Stimulated activated CD4-positive, alpha-beta T cell treated with anti-CD3 and anti-CD28 coated beads, Interleukin-12 subunit alpha, Interleukin-12 subunit beta, amount 100 ng/mL, for 4 hours (primary cell): ENCODE measurements at places on chromosomes 5 and 9.

DNA sequence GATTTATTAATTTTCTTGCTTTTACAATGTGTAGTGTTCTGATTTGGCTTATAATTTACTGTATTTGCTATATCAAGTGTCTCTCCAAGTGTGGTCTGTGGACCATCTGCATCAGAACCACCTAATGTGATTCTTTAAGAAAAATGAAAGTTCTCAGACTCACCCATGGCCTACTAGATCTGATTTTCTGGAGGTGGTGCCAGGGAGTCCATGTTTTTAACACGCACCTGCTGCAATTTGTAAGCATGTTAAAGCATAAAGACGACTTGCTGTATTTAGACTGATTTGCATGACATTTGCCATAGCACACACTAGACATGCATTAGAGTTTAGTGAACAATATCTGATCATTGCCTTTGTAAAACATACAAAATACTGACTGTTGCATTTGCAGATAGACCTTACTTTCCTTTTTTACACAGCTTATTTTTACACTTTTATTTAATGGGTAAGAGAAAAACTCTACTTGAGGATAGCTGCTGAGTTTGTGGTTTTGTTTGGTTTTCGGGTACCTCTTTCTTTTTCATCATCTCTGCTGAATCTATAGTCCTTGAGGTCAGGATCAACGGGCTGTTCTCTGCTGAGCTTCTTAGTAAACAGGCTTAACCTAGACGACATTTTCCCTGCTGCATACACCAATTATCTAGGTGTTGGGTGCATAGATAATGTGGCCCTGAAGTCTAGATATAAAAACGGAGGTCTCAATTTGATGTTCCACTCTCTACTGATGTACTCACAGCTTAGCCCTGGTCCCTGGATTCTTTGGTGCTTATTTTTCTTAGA, 138.0 kb upstream of the ZNF366 start:
- no peak for DNase-seq

DNA sequence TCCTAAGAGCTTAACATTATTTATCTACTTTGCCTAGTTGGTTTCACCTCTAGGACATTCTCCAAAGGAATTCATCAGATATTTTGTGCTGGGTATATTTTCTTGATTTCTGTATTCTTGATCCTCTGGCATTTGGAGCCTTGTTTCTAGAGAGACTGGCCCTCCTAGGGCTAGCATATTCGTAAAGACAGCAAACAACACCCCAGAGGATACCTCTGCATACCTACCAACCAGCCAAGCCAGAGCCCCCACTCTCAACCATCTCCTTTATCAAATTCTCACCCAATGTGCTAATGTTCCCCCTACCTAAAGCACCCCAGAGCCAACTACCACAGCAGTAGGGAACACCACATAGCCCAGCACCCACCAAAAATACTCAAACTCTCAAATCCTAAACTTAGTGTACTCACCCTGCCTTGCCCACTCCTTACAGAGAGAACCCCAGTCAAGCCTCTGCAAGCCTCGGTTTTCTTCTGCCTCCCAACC, 149.5 kb downstream of the SEMA5A start:
- DNase-seq = no peak

- DNase-seq = no peak
Measured at GRCh38 chr9:106911951-106912350, 49.0 kb downstream of the ZNF462 start.

DNA sequence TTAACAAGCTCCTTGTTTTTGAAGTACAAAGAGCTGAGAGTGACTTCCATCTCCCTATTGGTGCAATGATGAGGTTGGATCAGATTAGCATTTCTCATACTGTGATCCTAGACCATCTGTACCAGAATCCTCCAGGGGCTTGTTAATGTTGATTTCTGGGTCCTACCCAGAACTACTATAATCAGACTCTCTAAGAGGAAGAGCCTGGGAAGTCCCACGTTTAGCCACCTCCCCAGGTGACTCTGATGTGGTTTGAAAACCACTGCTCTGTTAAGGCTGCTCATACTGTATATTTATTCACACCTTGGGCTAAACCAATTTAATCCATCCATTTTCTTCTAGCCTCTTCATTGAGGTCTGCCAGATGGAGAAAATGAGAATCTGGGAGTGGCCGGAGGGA, 49.6 kb upstream of the SMIM32 start:
- no peak for DNase-seq

DNA sequence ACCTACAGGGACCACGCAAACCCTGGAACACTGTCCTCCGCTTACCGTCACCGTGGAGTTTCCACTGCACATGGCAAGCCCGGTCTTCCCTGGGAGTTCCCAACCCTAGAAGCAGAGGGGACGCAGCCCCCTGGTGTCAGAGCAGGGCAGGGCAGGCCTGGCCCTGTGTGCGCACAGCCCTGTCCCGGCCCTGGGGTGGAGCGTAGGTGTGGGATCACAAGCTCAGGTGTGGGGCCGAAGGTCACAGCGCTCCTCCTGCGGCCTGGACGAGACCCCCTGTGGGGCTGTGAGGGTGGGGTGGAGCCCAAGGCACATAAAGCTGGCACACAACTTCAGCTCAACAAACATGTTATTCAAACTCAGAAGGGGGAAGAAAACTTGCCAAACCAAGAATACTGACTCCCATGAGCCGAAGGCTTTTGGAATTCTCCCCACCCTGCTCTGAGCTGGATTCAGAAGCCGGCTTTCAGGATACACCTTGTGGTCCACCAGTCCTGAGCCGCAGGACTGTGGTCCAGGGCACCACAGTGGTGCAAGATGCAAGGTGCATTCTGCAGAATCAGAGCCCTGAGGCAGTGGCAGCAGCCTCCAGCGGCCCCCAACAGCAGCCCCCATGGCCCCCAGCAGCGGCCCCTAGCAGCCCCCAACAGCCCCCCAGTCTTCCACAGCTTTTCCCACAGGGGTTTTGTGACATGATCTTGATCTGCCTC, 11.8 kb upstream of the EXOC3 start:
- peak; percentile 56 for DNase-seq

DNA sequence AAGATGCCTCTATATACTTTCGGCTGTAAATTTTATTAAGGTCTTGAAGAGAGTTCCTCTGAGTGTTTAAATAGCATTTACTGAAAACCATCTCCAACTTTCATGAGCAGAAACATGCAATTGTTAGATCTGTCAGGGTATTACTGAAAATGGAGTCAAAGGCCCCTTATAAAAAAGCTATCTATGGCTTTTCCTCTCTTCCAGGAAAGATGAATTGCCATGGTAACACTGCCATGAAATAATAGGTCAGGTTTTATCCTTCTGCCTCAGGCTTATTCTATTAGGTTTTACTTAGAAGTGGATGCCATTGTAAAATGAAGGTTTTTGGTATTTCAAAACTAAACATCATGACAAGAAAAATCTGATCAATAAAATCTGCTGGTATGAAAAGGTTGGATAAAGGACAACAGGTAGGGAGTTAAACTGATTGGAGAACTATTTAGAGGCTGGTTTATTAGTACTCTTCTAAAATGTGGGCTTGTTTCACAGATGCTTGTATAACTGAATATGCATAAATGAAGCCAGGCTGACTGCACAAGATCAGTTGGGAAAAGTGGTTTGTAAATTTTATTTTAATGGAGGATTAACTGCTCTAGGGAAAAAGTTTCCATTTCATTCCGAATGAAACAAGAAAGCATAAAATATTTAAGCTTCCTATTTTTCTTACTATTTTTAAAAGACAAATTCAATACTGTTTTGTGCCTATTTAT, 135.5 kb downstream of the RAB3C start:
- no peak for DNase-seq

- DNase-seq = no peak
Measured at GRCh38 chr9:124358631-124359030, 56.6 kb downstream of the PSMB7 start.

DNA sequence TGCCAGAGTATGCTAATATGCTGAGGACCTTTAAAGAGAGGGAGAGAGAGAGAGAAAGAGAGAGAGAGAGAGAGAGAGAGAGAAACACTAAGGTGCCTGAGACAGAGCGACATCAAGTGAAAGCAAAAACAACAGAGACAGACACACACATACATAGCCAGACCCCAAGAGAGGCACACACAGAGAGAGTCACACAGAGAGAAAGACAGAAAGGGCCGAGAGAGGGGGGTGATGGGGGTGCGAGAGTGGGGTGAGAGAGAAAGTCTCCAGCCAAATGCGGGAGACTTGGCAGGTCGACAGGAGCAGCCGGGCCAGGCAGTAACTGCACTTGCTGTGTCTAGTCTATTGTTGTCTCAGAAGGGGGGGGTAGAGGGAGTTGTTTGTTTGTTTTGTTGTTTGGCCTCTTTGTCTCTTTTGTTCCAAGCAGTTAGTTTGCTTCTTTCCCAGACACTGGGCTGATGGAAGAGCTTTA, 30.1 kb upstream of the NFIB start:
- no peak for DNase-seq

GRCh38 chr5:169941542-169941941, 38.8 kb downstream of the INSYN2B start:
- DNase-seq = no peak

GRCh38 chr5:127599847-127600246, 49.0 kb upstream of the CTXN3 start:
- DNase-seq = no peak

GRCh38 chr9:83981126-83981871, 694 bp downstream of the RMI1 start:
- DNase-seq = no peak

- no peak for DNase-seq
Measured at GRCh38 chr9:746661-747434, 94.6 kb upstream of the DMRT1 start.

DNA sequence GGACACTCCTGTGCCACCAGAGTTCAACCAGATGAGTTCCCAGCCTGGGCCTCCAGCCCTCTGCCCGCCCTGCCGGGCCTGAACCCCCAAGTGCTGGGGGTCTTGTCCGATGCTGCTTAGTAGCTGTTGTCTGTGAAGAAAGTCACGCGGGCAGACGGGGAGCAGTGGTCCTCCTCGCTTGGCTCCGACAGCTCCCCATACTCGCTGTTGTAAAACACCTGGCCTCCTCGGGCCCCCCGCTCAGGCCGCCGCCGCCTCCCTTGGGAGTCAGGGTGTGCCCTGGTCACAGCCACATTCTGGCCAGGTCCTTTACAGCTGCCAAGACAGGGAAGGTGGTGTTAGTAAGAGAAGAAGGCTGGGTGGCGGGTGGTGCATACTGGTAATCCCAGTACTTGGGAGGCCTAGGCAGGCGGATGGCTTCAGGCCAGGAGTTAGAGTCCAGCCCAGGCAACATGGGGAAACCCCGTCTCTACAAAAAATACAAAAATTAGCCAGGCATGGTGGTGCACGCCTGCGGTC, 11.8 kb upstream of the SCGB3A1 start:
- DNase-seq = no peak

DNA sequence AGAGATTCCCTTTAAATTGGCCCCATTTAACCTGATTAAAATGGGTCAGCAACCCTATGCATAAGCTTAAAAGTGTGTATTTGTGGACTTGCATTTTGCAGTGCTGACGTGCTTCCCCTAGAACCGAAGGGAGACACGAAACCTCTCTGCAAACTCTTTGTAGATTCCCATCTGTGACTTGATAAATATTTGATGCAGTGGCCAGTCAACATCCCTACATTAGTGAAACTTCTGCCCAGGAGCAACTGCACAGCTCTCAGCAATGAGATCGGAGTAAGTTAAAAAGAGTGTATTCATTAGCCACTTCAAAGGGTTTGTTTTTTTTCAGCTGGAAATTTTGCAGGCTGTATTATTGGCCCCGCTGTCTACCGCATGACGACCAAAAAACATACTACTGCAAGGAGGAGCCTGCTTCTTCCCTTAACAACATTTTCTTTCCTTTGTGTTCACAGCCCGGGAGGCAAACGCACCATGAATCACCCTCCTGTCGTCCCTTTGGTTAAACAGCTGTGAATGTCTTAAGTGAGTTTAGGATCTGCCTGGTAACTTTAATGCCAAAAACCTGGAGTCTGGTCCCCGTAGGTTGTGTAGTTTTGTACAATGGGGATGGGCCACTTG, 38.0 kb upstream of the TCERG1 start:
- no peak for DNase-seq

DNA sequence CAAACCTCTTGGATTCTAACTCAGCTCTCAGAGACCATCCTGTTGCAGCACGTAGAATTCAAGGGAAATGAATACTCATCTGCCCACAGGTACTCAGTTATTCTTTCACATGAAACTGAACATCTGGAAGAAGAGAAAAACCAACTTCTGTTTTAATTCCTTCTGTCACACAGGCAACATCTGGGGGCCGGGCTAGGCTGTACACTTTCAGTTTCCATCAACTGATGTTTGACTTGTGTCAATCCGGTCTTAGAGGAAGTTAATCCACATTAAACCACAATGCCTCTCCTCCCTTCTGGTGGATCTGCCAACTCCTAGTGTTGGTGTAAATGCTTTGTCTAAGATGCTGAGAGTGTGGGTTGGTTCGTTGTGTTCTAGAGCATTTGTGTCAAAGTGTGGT, 17.6 kb downstream of the DMRT3 start:
- no peak for DNase-seq

- DNase-seq = no peak
Measured at GRCh38 chr9:99366621-99367020, 144.5 kb downstream of the SEC61B start.

- DNase-seq = no peak
Measured at GRCh38 chr9:34771007-34771406, 61.1 kb upstream of the CCL21 start.

- no peak for DNase-seq
Measured at GRCh38 chr9:86337469-86338108, 16.6 kb downstream of the TUT7 start.

- DNase-seq = no peak
Measured at GRCh38 chr5:6319116-6319515, 59.2 kb downstream of the MED10 start.

DNA sequence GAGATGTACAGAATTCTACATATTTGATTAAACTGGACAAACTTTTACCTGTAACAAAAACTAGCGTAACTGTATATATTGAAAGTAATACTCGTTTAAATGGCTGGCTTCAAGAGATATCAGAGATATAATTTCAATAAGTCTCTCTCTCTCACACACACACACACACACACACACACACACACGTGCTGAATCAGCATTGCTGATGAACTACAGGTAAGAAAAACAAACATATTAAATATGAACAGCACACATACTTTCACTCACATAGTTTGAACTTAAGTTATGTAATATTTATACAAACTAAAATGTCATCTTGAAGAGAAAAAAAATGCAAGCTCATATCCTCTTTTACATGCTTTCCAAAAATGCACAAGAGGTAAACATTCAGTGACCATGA, 145.4 kb downstream of the BNC2 start:
- no peak for DNase-seq

GRCh38 chr9:122263699-122264349, 816 bp downstream of the RBM18 start:
- no peak for DNase-seq

DNA sequence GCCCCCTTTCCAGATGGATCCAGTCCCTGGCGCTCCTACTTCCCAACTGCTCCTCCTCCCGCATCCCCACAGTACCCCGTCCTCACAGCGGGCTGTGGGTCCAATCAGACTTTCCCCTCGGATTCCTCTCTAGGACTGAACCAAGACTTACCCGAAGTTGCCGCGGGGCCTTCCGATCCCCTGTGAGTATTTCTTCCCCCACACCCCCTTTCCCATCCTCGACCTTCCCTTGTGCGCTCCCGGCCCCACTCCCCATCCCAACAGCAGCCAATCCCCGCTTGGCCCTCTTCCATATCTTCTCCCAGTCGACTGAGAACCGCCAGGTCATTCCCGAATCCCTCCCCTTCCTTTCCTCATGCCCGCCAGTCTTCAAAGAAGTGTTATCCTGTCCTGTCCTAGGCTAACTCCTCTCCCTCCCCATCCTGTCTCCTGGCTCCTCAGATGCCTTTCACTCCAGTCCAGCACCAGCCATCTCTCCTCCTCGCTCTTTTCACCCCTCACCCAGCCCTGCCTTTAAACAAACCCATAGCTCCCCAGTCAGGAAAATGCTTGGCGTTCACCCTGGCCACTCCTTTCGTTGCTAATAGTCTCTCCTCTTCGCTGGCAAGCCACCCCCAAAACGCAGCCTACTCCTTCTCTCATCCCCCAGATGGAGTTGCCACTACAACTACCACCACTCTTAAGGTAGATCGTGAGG, 646 bp downstream of the SWI5 start:
- DNase-seq = peak; percentile 10
